ENCODE measurements at places on chromosomes 7 and 10.
A peak's percentile ranks its signal among the peaks of the same experiment; 100 is the strongest.

DNA sequence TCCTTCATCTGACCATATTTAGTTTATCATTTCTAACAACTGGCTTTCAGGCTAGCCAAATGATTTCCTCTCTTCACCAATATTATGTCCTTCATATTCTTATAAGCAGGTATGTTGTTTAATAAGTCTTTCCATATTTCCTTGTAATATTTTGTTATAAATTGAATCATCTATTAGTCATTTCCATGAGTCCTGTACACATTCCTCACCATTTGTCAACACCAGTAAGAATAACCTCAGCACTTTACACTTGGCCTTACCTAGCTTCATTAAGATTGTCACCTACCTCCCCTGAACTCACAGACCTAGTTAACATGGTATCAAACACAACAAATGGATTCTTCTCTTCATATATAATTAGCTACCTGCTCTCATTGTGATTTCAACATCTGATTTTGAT, 282.3 kb downstream of the SEMA3D start:
- no peak for DNase-seq

GRCh38 chr10:69290993-69291392, 12.7 kb downstream of the HK1 start:
- no peak for DNase-seq

DNA sequence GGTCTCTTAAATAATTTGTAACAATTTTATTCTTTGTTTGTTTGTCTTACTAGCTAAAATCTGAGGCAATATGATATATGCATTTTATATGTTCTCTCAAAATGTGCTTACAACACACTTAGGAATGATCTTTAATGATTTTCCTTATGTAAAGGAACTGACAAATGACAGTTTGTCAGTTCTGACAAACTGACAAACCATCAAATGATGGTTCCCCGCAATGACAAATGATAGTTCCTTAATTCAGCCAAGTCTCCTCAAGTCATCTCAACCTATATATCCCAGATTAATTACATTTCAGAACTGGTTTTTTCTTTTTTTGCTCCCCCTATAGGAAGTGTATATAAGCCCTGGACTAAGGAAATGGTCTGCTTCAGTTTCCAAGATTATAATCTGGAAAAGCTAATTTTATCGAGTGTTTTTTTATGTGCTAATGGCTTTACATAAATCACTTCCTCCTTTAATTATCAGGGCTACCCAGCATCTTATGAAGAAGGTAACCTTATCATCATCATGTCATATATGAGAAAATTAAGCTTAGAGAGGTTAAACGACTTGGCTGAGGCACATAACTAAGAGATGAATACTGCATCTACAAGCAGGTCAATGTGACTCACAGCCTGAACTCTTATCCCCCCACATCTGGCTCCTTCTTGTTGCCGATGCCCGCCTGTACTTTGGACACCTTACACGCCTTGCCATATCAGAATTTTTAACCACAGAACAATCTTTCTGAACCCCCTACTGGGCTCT, 75.1 kb downstream of the RELN start:
- DNase-seq = no peak

DNA sequence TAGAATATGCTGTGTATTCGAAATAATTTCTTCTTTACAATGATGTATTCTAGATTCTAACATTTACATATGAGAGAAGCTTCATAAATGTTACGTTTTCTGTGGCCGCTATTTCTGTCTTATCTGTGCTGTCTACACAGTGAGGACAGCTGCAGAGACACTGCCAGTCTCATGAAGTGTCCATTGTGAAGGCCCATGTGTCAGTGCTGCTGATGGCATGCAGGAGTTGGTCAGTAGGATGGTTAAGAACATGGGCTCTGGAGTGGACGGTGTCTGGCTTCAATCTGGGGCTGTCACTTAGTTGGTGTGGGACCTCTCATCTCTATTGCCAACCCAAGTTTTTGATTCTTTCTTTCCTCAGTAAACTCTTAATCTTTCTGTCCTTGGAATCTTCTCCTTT, 137.3 kb downstream of the SDK1 start:
- DNase-seq = no peak

DNA sequence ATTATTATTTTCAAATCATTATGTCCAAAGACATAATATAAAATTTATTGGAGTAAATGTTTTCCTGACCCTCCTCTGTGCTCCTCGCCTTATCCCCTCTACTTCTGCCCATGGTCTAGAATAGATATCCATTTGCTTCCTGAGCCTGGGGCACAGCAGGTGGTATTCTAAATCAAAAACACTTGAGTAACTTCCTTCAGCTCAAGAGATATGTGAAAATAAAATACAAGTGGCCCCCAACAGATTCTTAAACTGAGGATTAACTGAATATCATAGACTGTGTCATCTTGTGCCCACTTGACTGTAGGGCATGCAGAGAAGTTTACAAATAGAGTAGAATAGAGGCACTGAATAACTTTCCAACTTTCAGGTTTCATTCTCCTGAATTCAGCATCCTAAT, 59.1 kb downstream of the HGF start:
- no peak for DNase-seq

- DNase-seq = no peak
Observed at GRCh38 chr10:78775891-78776290, 292.9 kb upstream of the ZMIZ1 start.

GRCh38 chr10:92244796-92245195, 46.1 kb downstream of the CPEB3 start:
- no peak for DNase-seq

DNA sequence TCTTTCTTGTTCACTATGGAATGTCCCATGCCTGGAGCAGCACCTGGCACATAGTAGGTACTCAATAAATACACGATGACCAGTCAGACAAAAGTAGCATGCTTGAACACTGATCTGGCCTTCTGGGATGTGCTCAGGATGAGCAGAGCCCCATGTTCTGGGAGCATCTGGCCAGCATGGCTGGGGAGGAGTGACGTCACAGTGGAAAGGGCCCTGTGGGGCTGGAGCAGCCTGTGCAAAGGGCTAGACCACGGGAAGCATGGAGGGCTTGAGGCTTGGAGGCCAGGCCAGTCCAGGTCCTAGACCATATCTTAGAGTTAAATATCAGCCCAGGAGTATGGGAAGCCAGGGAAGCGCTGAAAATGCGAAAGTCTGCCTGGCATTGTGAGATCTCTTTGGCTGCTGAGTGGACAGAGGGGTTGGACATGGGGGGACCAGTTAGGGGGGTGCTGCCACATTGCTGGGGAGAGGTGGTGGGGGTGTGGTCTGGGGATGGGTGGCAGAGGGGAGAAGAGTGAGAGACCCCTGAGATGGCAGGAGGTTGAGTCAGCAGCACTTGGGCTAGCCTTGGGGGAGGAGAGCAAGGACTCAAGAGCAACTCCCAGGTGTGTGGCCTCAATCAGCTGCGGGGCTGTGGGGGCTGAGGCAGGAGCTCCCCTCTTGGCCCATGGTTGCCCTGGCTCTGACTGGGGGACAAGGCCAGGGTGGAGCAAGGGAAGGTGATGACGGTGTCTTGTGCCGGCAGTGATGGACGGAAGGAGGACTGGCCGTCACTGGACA, 34.9 kb downstream of the ZCCHC24 start:
- DNase-seq = no peak

DNA sequence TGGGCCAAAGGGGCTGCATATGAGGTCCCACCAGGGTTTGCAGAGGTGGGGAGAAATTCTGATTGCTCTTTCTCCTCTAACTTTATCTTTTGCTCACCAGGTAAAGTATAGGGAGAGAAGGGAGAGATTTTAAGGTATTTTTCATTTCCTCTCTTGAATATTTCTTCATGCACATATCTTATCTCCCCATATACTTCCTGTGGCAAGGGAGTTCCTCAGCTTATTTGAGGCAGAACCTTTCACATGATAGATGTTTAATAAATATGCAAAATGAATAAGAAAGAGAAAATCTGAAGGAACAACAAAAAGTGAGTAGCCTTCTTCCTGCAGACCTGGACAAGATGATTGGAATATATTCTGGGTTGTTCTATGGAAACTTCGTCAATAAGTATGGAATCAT, 67.4 kb upstream of the PDCD4 start:
- no peak for DNase-seq

GRCh38 chr10:72263613-72264241, 10.0 kb upstream of the DDIT4 start:
- peak; percentile 88 for DNase-seq

DNA sequence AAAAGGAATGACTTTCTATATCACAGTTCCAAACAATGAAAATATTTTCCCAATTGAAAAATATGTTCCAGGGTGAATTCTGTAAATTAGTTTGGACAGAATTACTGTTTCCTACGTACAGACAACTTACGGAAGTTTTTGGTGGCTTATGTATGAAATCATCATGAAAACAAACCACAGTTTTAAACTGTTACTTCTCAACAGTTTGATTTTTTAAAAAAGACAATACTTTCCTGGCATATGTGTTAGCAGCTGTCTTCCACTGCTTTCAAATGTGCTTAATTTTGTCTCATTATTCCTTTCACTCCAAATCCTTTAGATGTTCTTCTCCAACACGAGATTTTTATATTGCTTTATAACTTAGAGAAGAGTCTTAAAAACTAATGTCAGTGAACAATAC, 56.2 kb downstream of the SEMA3A start:
- DNase-seq = no peak

GRCh38 chr7:111760043-111760442, 197.8 kb upstream of the IMMP2L start:
- DNase-seq = no peak

DNA sequence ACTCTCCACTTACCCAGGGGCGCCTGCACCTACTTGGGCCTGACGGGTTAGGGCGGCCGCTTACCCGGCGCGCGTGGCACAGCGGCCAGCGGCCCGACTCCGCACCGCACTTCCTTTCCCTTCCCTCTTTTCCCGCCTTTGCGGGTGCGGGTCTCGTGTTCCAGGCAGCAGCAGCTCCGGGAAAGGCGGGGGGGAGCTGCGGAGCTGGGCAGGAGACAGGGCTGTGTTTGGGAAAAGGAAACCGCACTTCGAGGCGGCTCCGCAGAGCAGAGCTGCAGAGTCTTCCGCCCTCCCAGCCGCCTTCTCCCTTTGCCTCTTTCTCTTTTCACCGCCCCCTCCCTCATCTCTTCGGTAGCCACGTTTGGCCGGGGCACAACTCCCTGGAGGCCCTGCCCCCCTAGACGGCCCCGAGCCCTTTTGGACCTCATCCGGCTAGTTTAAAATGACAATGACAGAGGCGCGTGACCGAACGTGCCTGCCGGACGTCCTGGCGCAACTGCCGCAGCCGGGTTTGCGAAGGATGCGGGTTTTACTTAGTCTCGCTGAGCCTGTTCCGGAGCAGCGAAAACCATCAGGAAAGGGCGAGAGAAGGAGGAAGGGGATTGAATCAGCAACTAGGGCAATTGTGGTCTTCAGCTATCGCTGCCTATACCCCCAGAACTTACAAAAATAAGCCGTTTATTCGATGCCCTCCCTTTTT, 7.9 kb upstream of the PAX2 start:
- no peak for DNase-seq

GRCh38 chr7:31049005-31049765, 2.9 kb upstream of the ADCYAP1R1 start:
- DNase-seq = peak; percentile 12

DNA sequence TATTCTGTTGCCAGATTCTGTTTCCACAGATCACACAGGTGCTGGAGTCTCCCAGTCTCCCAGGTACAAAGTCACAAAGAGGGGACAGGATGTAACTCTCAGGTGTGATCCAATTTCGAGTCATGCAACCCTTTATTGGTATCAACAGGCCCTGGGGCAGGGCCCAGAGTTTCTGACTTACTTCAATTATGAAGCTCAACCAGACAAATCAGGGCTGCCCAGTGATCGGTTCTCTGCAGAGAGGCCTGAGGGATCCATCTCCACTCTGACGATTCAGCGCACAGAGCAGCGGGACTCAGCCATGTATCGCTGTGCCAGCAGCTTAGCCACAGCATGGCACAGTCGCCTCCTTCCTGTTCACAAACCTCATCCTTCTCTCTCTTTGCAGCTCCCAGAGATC, 237.5 kb upstream of the PRSS1 start:
- DNase-seq = no peak

DNA sequence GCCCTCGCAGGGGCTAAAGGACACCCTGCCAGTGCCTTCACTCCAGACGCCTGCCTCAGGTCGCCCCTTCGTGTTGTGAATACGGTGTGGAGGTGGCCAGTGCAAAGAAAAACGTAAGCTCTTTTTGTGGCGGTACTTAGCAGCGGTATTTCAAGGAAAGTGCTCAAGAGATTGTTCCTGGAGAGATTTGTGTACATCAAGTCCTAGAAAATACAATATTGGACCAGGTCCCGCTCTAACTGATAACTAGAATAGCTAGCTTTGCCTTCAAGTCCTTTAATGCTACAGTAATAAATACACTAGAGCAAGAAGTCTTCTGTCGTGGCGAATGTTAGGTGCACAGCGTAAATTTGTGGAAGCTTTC, 689 bp downstream of the PLCE1 start:
- DNase-seq = no peak

DNA sequence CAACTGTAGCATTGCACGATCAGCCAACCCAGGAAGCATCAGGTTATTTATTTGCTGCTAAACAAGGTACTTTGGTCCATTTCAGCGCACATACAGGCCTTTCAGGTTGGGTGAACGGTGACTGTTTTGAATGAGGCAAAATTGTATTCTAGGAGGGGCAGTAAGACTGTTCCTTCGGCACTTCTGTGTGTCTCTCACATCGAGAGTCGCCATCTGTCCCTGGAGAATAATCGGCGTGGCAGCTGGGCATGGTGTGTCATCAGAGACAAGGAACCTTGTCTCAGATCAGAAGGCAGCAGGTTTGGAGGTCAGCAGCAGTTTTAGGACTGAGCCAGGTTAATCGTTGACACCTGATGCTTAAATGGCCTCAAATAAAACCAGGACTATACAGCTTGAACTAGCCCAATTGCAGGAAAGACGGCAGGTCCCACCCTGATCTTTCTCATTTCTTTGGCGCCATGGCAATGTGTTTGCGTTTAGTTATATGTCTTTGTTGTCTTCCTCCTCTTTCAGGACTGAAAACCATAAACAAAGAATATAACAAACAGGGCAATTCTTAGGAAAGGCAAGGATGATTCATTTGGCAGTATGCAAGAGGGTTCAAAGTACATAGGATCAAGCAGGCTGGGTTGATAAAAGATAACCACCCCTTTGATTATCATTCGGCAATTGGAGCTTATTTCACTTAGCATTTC, 92.0 kb upstream of the PRR15 start:
- no peak for DNase-seq

GRCh38 chr10:99604862-99605261, 15.4 kb downstream of the SLC25A28 start:
- DNase-seq = no peak

DNA sequence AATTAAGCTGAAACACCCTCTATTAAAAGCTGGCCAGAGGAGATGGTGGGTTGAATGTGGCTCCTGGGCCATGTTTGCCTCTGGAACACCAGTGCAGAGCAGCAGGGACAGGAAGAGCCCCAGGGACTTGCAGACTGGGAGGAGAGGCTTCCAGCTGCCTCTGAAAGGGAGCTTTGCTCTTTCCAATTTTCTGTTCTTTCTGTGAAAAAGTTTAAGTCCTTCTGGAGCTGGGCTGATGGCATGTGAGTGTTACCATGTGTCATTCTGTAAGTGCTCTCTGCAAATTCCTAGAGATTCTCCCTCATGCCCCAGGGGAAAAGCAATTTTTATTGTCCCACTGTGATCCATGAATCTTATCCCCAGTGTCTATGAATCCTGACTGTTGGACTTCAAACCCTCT, 112.8 kb upstream of the LANCL2 start:
- no peak for DNase-seq

All from NCI-H1092 treated with DMSO at 0.1 percent for 48 hours (cell line).